Cerebellar nuclear complex (tissue), 1 donor: ENCODE measurements at places on chromosomes 16 and 17.

DNA sequence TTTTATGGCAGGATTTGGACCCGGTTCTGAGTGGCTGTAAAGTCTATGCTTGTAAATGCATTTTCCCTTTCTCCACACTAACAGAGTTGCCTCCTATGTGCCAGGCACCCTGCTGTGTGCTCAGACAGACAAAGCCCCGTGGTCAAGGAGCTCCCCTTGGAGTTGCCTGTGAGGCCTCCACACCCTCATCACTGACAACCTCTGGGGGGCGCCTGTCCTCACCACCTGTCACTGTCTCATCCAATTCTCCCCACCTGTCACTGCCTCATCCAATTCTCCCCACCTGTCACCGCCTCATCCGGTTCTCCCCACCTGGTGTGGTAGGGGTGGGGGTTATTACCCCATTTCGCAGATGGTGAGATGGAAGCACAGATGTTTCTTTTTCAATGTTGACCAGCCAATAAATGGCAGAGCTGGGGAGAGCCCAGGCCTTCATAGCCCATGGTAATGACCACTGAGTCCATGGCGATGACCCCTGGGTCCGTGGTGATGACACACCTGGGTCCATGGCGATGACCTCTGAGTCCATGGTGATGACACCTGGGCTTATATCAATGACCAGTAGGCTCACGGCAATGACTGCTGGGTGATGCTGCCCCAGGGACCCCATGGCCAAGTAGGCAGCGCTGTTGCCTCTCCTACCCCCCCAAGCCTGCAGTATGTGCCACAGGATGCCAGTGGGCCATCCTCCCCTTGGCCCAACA is 150.1 kb downstream of the IRF8 start:
- DNase-seq, result no peak

- no peak for DNase-seq
Measured at GRCh38 chr16:75868636-75869632, 142.6 kb upstream of the CPHXL start.

DNA sequence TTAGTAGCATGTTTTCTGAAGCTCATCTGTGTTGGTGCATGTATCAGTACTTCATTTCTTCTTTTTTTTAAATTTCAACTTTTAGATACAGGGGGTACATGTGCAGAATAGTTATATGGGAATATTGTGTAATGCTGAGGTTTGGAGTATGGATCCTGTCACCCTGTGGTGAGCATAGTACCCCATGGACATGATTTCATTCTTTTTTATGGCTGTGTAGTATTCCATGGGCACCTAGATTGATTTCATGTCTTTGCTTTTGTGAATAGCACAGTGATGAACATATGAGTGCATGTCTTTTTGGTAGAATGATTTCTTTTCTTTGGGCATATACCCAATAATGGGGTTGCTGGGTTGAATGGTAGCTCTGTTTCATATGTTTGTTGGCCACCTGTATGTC is 55.0 kb upstream of the NOL11 start:
- no peak for DNase-seq

- DNase-seq, result no peak
Measured at GRCh38 chr16:3841729-3842508, 38.6 kb downstream of the CREBBP start.

- DNase-seq, result no peak
Measured at GRCh38 chr17:58421711-58422110, 4.4 kb upstream of the RNF43 start.

GRCh38 chr16:67430977-67431774 is at the start of gene HSD11B2:
TSS of gene HSD11B2 (plus strand) at chr16:67431121. CDS start at chr16:67431249, 128 bp downstream.
- DNase-seq, result no peak
